Foreskin keratinocyte (primary cell): ENCODE measurements at places on chromosomes 12 and 14. TPM values are rescaled to one million over a fixed set of nuclear protein-coding genes. Genes with fewer than 3 reads are reported as not detected.

- no peak for DNase-seq
These were observed 596.1 kb downstream of the VRK1 start for GRCh38 chr14:97393244-97393643.

GRCh38 chr14:72779679-72780078 is 114.2 kb downstream of the DPF3 start:
- no peak for DNase-seq

Gene WSCD2
- polyA plus RNA-seq: not detected in 2 replicates

GRCh38 chr12:117699575-117699974 is 269.2 kb downstream of the KSR2 start:
- no peak for DNase-seq

Gene MYF5
- not detected in 2 replicates for polyA plus RNA-seq

DNA sequence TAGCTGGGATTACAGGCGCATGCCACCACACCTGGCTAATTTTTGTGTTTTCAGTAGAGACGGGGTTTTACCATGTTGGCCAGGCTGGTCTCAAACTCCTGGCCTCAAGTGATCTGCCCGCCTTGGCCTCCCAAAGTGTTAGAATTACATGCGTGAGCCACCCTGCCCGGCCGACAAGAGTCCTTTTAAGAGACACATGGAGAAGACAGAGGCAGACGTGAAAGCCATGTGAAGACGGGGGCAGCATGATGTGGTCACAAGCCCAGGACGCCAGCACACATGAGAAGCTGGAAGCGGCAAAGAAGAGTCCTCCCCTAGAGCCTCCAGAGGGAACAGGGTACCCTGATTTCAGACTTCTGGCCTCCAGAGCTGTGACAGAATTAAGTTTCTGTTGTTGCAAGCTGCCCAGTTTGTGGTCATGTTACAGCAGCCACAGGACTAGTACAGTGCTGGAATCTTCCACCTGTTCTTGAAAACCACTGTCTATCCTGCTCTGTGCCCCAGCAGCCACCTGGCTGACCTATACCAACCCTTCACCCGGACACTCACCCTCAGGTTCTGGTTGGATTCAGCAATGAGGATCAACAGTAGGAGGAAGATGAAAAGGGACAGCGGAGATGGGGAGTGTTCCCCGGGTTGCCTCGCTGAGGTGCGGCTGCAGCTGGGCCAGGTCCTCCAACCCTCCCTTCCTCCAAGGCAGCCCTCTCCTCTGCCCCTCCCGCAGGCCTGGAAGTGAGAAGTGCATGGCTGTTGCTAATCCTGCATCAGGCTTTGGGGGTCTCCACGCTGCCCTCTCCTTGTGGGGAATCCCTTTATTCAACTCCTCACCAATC is 16.9 kb downstream of the VPS37B start:
- no peak for DNase-seq

DNA sequence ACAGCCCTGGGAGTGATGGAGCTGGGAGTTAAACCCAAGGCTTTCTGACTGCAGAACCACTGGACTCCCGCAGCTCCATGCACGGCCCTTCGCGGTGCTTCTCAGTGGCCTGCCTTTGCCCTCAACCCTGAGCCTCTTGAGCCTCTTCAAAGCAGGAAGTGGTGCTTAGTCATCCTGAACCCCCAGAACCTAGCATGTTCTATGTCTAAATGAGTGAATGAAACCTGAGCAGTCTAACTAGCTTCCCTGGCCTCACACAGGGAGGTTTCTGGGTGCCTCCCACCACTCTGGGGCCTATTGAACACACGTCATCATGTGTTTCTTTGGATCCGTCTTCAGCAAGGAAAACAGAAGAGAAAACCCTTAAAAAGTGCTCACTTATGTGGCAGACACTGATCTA is 117.9 kb upstream of the SFSWAP start:
- DNase-seq: no peak
